EH (cell line): ENCODE measurements at places on chromosomes 5 and 9.

- no peak for DNase-seq
Measured at GRCh38 chr9:33147416-33148169, 19.5 kb downstream of the B4GALT1 start.

GRCh38 chr9:131500377-131500776 lies 2.3 kb upstream of the POMT1 start:
- no peak for DNase-seq

GRCh38 chr5:39495227-39495626 lies 70.4 kb upstream of the DAB2 start:
- DNase-seq: no peak

GRCh38 chr9:68500457-68501381 lies 40.0 kb downstream of the TMEM252 start:
- peak; percentile 80 for DNase-seq

- peak; percentile 85 for DNase-seq
Measured at GRCh38 chr5:176611435-176611834, 1.5 kb upstream of the GPRIN1 start.

DNA sequence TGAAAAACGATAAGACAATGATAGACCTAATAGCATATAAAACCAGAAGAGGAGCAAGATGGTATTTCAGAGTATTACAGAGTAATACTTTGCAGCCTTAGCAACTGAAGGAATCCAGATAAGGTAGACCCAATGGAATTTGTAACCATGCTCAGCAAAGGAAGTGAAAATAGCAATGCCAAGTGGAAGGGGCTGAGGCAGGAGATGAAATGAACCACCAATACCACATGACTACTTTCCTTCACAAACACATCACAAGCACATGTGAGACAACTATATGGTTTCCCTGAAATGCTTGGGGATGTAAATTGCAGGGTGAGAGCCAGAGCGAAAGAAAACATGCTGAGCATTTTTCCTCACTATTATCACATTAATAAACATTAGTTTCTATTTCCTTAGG lies 79.8 kb upstream of the MELK start:
- DNase-seq: peak; percentile 24

GRCh38 chr9:125989090-125989501 lies 241.9 kb downstream of the PBX3 start:
- no peak for DNase-seq

- no peak for DNase-seq
Measured at GRCh38 chr5:126641387-126641786, 40.6 kb downstream of the PHAX start.

DNA sequence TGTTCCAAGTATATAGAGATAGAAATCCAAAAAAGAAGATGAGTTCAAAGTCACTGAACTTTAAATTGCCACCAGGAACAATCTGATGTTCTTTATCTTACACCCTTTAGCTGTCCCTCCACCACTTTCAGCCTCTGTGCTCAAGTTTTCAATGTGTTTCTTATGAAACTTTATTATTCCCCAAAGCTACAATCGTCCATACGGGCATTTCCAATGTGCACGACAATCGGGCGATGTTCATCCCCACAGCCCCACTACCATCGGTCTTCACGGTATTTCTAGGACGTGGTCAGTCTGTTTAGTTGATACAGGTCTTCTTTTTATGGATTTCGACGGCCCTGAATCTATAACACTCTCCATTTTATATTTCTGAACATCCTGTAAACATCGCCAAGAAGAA lies 238.7 kb upstream of the DAP start:
- DNase-seq: no peak

- peak; percentile 67 for DNase-seq
Measured at GRCh38 chr9:97615439-97616072, 17.6 kb downstream of the TSTD2 start.

GRCh38 chr9:109588415-109588814 lies 90.3 kb upstream of the PTPN3 start:
- DNase-seq: no peak

- DNase-seq: no peak
Measured at GRCh38 chr9:93357649-93358048, 93.8 kb upstream of the FAM120A start.

DNA sequence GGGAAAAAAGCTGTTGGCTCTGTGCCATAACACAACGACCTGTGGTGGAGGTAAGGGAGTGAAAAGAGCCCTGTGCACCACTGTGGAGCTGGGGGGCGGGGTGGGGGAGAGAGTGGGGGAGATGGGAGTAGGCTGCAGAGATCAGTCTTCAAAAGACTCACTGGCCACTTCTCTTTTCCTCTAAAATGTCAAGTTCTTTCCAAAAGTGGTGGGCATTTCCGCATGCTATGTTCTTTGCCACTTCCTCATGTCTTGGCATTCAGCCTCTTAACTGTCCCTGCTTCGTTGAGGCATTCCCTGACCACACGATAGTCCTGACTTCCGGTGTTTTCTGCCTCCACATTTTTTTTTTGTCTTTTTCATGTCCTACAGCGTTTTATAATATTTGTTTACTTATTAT lies 2.4 kb upstream of the PPP2R2B start:
- DNase-seq: no peak

- no peak for DNase-seq
Measured at GRCh38 chr9:112286926-112287325, 46.5 kb downstream of the PTBP3 start.

- DNase-seq: peak; percentile 72
Measured at GRCh38 chr5:158700231-158701006, 399.3 kb downstream of the EBF1 start.
